Effector memory CD4-positive, alpha-beta T cell (primary cell): ENCODE measurements at places on chromosomes 4 and X.

GRCh38 chrX:72381439-72382201, 75.9 kb upstream of the CITED1 start:
- DNase-seq: no peak

- DNase-seq: no peak
Measured at GRCh38 chrX:33725535-33726210, 406.4 kb downstream of the FAM47A start.

- no peak for DNase-seq
Measured at GRCh38 chr4:139297001-139297410, 4.3 kb upstream of the NAA15 start.

GRCh38 chr4:41418444-41418843, 119.5 kb upstream of the LIMCH1 start:
- DNase-seq: no peak

GRCh38 chr4:126752126-126752525, 880.6 kb upstream of the INTU start:
- no peak for DNase-seq

GRCh38 chr4:151644622-151645021, 116.2 kb downstream of the GATB start:
- no peak for DNase-seq
